ENCODE measurements at places on chromosomes 4 and X.
A peak's percentile ranks its signal among the peaks of the same experiment; 100 is the strongest.

DNA sequence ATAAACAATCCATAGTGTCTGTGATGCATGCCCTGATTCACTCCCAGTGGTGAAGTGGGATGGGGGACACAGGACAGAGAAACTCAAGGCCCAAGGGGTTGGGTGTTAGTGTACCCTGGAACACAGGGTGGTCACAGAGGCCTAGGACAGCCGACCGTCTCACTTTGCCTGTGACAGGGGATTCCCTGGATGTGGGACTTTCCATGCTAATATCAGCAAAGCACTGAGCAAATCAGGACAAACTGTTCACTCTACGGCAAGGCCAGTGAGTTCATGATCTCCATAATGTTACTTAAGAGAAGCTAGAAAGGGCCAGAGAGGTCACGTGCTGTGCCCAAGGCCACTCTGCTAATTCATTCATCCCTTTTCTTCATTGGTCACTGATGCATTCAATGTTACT, 158.7 kb upstream of the RBPJ start:
- DNase-seq = no peak

- no peak for DNase-seq
These were observed 13.0 kb downstream of the SASH3 start for GRCh38 chrX:129792586-129793291.

DNA sequence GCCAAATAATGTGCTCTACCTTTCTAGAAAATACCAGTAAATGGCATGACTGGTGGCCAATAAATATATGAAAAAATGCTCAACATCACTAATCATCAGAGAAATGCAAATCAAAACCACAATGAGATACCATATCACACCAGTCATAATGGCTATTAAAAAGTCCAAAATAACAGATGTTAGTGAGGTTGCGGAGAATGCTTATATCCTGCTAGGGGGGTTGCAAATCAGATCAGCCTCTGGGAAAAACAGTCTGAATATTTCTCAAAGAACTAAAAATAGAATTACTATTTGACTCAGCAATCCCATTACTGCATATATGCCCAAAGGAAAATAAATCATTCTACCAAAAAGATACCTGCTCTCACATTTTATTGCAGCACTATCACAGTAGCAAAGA, 115.1 kb downstream of the RASGEF1B start:
- DNase-seq = no peak

GRCh38 chrX:45372151-45372550, 171.5 kb upstream of the DIPK2B start:
- no peak for DNase-seq

- peak; percentile 27 for DNase-seq
These were observed 178.8 kb downstream of the SNCA start for GRCh38 chr4:89657931-89658700.

GRCh38 chr4:146952896-146953295, 7.2 kb upstream of the TTC29 start:
- no peak for DNase-seq

DNA sequence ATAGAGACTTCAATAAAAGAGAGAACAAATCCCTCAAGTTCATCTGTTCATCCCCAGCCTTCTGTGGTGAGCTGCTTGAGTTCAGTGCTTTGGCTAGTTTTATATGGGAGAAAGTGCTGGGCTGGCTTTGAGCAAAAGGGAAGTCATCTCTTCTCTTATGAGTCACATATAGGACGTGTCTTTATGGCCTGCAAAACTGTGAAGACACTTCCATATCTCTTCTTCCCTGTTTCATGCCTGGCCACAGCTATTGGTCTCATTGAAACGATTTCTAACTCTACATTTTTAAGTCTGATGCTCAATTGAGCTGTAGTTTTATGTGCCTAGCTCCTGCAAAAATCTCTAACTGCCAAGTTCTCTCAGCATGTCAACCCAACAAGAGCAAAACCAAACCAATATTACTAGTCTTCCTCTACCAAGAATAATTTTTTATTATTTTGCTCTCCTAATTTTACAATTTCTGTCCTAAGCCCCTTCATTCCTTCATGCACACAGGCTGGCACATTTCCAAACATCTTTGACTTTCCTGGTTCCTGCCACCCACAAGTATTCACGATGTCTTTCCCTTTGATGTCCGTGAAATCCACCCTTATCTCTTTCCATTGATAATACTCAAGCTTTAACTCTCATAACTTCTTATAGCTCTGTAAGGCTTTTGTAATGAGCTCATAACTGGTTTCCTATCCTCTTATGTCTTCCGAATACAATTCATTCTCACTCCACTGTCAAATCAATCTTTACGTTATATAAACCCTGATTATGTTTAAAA, 165.3 kb downstream of the BTC start:
- no peak for DNase-seq

GRCh38 chrX:11724122-11725017, 33.7 kb upstream of the MSL3 start:
- DNase-seq = peak; percentile 8

DNA sequence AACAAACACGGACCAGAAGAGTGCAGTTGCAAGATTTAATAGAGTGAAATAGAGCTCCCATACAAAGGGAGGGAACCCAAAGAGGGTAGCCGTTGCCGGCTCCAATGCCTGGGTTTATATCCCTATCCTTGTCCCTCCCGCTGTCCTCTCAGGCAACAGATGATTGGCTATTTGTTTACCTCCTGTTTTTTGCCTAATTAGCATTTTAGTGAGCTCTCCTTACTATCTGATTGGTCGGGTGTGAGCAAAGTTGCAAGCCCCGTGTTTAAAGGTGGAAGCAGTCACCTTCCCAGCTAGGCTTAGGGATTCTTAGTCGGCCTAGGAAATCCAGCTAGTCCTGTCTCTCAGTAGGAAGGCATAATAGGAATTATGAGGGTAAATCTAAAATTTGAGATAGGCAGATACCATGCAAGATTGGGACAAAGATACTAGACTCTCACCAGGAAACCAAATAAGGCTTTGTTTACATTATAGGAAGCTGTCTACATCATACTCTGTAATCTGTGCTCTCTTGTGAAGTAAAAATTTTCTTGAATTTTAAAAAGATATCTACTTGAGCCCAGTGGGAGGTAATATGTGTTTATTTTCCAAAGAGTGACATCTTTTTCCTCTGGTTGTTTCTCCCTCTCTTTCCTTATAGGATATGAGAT, 65.9 kb downstream of the ATP10D start:
- no peak for DNase-seq

DNA sequence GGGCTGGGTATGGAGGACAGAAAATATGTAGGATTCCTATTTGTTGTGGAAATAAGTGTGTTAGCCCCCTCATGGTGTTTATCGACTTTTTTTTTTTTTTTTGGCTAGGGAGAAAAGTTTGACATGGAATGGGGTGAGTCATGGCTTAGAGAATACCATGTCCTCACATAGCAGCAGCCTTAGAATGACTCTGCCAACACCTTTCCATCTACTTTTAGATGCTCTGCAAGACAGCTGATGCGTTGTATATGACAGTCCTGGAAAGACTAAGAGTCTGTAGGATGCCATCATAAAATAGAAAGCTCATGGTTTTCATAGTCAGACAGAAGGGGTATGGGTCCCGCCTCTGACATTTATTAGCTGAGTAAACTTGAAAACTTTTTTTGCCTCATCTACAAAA, 37.7 kb downstream of the MTTP start:
- no peak for DNase-seq

DNA sequence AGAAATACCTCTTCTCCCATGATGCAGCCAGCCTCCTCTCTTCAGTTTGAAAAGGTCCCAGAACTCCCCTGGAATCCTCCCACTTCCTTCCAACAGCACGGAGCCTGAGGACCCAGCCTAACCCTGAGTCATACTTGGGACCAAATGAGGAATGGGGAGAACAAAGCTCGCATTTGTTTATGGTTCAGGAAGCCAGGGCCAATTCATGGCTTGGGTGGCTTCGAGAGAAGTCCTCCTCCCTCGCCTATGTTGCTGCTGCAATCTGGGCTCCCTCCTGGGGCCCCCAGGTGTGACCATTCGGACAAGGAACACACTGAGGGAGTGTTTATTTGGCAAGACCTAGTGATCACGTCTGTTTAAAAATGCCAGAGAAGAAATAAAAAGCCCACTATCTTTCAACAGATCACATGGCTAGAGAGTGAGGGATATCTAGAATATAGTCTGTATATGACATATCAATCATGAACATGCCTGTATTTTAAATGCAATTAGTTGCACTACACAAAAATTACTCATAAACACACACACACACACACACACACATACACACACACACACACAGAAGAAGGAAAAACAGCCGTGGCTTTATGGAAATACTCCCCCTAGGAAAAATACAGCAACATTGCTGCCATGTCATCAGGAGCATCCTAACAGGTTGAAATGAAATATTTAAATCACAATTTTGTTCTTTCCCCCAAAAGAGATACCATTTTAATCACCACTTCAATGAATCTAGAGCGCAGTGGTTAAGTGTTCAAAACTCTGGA, 155.7 kb upstream of the MAP3K15 start:
- peak; percentile 57 for DNase-seq

DNA sequence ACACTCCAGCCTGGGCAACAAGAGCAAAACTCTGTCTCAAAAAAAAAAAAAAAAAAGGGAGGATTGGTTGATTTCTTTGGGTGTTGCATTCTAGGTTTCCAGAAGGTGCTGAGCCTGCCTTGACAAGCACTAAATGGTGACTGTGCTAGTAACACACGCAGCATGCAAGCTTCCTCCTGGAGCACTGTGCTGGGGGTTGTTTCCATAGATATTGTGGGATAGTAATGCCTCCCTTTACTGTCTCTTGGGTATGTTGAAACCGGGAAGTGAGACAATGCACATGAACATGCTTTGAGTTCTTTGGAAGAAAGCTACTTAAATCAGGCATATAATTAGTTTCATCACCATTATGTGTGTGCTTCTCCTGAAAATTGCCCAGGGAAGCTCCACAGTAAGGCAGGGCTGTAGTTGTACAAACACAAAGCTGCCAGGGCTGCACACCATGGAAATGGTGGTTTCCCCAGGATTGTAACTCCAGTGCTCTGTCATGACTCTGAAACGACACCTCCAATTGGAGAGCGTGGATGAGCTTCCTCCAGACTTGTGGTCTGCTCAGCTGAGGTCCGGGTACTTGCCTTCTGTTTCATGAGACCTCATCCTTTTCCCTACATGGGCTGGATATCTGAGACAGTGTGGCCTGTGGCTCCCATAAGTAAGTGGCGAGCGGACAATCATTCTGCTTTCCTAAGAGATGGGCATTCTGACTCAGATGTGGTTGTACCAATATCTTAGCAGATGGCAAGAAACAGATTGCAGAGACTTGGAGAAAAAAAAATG, 31.5 kb upstream of the STOX2 start:
- DNase-seq = no peak

GRCh38 chr4:54897590-54897989, 227.8 kb downstream of the KDR start:
- no peak for DNase-seq

- no peak for DNase-seq
These were observed 48.1 kb upstream of the PLK4 start for GRCh38 chr4:127832585-127832984.

- DNase-seq = no peak
These were observed 46.3 kb downstream of the ALPK1 start for GRCh38 chr4:112343330-112344080.

- no peak for DNase-seq
These were observed 198.2 kb upstream of the PSAPL1 start for GRCh38 chr4:7632971-7633370.

GRCh38 chrX:7247346-7247745, 99.4 kb upstream of the PUDP start:
- DNase-seq = no peak

DNA sequence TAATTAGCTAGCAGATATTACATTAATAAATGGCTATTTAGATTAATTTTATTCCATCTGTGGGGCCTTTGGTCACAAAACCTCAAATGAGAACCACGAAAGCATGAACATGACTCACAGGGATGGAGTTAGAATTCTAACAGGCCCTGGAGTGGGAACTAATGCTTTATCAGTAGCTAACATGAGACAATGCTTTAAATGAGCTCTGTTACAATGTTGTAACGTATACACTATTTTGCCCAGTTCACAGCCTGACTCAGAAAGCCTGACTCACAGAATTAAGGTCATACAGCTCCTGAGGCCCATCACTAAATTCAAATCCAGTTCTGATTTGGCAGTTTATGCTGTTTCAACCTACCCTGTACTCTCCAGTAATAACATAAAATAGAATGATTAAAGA, 23.2 kb downstream of the VEGFC start:
- DNase-seq = peak; percentile 73

GRCh38 chrX:154780968-154781367, 18.3 kb downstream of the DKC1 start:
- no peak for DNase-seq

DNA sequence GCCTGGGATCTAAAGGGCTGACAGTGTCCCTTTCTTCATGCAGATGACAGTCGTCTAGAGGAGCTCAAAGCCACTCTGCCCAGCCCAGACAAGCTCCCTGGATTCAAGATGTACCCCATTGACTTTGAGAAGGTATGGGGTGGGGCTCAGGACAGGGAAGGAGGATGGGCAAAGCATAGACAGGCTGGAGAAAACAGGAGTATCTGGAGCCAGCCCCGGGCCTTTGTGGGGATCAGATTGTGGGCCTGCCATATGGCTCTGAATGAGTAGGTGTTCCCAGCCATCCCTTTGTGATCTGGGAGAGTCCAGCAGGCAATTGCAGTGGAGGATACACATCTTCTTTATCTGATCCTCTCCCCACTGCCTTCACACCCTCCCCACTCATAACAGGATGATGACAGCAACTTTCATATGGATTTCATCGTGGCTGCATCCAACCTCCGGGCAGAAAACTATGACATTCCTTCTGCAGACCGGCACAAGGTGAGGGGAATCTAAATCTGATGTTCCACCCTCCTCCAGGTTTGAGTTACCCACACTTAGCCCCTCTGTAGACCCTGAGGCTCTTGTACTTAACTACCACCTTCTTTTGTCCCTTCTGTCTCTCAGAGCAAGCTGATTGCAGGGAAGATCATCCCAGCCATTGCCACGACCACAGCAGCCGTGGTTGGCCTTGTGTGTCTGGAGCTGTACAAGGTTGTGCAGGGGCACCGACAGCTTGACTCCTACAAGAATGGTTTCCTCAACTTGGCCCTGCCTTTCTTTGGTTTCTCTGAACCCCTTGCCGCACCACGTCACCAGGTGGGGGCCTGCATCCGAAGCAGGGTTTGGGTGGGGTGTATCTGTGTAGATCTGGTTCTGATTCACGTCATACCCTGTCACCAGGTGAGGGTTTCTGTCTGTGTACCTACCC, 5.8 kb upstream of the CDK16 start:
- DNase-seq = no peak

DNA sequence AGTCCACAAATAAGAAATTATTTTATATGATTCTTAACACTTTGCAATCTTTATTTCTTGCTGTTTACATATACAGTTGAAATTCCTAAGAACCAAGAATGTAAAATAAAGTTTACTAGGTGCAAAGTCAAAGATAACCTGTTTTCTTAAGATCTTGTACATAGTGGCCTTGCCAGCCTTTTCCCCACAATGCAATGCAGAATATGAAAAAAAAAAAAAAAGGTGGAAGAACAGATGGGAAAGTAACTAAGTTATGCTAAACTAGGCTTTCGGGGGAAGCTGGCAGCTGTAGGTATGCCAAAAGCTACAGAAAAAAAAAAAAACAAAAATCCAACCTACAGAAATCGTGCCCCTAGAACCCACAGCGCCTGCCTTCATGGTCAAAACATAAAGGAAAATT, 1588.4 kb downstream of the STIM2 start:
- DNase-seq = no peak

All from fibroblast of the conjunctiva (primary cell).